ENCODE measurements at places on chromosomes 7 and 10.
A peak's percentile ranks its signal among the peaks of the same experiment; 100 is the strongest.

DNA sequence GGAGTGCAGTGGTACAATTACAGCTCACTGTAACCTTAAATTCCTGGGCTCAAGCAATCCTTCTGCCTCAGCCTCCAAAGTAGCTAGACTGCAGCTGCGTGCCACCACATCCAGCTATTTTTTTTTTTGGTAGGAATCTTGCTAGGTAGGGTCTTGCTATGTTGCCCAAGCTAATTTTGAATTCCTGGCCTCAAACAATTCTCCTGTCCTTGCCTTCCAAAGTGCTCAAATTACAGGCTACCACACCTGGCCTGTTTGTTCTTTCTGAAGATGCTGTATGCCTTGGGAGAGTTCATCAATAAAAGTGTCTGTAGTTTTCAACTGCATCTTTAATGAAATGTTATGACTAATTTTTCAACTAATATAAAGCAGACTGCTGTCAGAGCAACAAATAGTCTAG lies 452 bp downstream of the SAMD9 start:
- no peak for DNase-seq

DNA sequence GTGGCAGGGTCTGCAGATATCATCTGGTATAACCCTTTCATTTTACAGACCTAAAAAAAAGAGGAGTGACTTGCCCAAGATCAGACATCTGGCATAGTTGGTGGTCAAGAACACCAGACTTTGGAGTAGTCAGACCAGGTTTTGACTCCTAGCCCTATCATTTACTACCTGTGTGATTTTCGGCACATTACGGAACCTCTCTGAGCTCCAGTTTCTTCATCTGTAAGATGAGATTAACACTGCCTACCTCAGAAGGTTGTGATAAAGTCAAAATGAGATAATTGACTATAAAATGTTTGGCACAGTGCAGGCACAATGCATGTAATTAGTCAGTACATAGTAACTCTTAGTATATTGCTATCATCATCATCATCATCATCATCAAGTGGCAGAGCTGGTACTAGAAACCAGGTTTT lies 1.2 kb downstream of the STRIP2 start:
- no peak for DNase-seq

DNA sequence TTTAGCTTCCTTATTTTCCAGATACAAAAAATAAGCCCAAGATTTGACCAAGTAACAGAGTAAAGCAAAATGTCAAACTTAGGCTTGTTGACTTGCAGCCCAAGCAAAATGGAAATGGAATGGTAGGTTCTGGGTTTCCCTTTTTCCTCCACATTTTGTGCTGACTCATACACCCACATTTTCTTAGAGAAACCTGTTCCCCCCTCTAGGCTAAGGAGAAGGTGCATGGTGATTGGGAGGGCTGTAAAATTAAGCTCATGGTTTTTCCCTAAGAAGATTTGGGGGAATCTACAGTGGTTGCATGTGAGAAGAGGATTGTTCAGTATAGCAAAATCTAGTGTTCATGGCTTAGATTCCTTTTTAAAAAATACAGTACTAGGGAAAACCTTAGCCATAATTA lies 127.4 kb downstream of the ARL4A start:
- no peak for DNase-seq

DNA sequence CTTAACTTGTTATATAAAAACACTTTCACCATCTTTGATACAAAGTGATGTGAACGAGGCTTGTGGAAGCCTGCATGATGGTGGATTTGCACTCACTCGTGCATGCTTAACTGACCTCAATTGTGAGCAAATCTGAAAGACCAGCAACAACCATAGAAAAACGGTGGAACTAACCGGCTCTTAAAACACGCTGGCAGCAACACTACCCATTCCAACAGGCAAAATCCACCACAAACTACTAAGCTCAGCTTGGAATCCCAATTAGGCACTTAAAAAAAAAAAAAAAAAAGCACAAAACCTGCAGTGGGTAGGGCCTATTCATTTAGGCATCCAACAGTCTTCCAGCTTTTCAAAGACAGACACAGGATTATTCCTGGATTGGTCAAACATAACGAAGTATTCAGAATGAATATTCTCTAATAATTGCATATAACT lies 1.8 kb downstream of the GDI2 start:
- peak; percentile 69 for DNase-seq

DNA sequence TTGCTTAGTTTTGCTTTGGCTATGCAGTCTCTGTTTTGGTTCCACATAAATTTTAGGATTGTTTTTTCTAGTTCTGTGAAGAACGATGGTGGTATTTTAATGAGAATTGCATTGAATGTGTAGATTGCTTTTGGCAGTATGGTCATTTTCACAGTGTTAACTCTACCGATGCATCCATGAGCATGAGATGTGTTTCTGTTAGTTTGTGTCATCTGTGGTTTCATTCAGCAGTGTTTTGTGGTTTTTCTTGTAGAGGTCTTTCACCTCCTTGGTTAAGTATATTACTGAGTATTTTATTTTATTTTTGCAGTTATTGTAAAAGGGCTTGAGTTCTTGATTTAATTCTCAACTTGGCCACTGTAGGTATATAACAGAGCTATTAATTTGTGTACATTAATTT lies 78.2 kb upstream of the ZNF92 start:
- DNase-seq, result no peak

DNA sequence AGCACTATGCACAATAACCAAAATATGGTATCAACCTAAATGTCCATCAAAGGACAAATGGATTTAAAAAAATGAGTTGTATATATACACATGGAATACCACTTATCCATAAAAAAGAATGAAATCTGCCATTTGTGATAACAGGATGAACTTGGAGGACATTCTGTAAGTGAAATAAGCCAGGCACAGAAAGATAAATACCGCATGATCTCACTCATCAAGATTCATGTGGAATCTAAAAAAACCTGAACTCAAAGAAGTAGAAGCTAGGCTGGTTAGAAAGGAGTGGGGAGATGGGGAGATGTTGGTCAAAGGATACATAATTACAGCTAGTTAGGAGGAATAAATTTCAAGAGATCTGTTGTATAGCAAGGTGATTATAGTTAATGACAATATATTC lies 17.3 kb upstream of the AOC1 start:
- DNase-seq, result no peak

DNA sequence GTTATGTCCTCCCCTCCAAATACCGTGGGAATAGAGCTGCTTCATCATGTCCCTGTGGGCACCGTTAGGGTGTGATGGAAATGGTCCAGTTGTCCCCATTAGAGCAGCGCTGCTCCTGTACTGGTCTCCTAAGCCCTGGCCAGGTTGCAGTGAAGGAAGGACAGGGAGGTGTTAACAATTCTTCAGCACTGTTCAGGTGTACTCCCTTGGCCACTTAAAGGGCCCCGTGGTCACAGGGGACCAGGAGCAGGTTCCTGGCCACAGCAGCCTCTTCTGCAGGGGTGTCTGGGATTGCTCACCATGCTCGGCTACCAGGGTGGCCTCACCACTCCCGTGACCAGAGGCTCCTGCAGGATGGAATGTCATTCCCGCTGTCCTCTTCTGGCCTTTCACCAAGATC lies 65.8 kb downstream of the MINDY4 start:
- no peak for DNase-seq

GRCh38 chr7:132703742-132704141 lies 127.5 kb upstream of the PLXNA4 start:
- DNase-seq, result no peak

- no peak for DNase-seq
Measured at GRCh38 chr7:93442478-93443224, 131.9 kb downstream of the CALCR start.

Measured in astrocyte of the cerebellum (primary cell).